ENCODE measurements at places on chromosomes 6 and 20.

GRCh38 chr20:53270792-53271375, 298.7 kb downstream of the TSHZ2 start:
- DNase-seq: no peak

- DNase-seq: no peak
Measured at GRCh38 chr6:5866547-5867051, 140.1 kb downstream of the NRN1 start.

DNA sequence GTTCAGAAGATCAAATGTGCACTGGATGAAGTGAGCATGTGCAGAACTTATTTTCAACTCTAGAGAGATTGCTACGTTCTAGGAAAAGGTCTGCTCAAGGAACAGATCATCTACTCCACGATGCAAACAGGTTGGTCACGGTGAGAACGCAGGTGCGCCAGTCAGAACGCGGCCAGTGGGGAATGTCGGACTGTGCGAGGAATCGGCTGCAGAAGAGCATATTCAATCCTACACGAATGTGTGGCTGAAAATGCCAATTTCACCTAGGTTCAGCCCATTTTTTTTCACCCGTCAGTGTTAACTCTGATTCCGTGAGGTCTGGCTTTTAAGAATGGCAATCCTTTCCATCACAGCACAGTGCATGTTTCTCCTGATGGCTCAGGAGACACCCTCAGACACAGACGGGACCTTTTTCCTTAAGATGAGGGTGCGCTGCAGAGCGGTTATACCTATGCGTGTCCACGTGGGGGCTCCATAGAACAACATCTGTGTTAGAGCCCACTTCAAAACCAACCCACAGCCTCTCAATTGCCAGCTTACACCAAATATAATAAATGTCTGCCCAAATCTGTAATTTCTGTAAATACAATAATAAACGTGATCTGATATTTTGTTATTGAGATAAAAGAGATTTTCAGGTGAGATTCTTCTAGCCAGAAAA, 250.4 kb downstream of the FOXA2 start:
- DNase-seq: no peak

DNA sequence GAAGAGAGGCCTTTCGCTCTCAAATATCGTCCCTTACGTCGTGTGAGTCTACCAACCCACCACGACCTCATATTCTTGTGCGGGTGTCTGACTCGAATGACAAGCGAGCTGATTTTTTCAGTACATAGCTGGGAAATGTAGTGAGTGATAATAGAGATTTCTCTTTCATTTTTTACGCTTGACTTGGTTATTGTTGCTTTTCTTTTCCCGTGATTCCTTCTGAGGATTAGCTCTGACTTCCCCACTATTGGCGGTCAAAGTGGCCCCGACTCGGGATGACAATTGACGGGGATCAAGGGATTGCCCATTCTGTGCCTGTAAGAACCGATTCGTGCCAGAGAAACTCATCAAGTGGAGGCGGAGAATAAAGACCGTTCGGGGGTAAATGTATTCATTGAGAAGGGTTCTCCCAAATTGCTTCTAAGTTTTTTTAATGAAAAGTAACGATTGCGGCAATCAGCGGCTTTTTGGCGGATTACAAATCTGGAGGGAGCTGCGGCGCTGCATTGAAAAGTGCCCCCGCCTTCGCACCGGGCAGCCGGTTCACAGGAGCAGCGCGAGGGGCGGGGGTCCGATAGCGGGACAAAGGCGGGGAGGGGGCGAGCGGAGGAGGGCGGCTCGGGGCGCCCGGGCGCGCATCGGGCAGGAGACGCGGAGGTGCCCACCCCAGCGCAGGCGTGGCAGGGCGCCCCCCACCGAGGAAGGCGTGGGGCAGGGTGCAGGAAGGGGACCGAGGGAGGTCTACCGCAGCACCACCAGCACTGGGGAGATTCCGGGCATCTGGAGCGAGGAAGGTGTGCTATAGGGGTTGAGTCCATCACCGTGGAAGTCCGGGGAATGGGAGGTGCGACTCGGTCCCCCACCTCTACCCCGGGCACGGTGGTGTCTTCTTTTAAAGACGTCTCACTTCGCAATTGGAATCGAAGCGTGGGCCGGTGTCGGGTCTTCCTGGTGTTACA, 44.5 kb upstream of the OSTM1 start:
- no peak for DNase-seq

GRCh38 chr20:4014031-4014474, 1.3 kb downstream of the RNF24 start:
- DNase-seq: no peak

GRCh38 chr6:105374010-105374420, 28.9 kb downstream of the PREP start:
- DNase-seq: no peak

DNA sequence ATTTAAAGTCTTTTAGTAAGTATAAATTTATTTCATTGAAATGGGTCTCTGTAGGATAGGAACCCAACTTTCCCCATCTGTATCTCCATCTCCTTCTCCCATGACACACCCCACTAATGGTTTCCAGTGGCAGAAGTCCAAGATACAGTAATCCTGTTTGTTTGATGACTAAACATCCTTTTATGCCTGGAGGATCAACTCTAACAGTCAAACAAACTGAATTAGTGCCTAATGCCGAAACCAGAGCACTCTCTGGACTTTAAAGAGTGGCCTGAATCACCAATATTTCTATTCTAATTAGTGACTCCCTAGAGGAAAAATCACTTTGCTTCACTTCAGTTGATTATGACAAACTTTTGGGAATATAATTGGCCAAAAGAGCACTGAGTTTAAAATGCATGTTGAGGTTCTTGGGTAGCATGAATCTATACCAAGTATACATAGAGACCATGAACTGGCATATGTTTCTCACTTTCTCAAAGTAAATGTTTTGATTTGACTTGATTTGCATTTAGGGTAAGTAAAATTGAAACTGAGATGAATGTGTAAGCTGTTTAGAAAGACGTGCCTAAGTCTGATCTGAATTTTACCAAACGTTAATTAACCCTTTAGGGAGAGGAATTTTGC, 776.4 kb upstream of the NRSN1 start:
- no peak for DNase-seq

DNA sequence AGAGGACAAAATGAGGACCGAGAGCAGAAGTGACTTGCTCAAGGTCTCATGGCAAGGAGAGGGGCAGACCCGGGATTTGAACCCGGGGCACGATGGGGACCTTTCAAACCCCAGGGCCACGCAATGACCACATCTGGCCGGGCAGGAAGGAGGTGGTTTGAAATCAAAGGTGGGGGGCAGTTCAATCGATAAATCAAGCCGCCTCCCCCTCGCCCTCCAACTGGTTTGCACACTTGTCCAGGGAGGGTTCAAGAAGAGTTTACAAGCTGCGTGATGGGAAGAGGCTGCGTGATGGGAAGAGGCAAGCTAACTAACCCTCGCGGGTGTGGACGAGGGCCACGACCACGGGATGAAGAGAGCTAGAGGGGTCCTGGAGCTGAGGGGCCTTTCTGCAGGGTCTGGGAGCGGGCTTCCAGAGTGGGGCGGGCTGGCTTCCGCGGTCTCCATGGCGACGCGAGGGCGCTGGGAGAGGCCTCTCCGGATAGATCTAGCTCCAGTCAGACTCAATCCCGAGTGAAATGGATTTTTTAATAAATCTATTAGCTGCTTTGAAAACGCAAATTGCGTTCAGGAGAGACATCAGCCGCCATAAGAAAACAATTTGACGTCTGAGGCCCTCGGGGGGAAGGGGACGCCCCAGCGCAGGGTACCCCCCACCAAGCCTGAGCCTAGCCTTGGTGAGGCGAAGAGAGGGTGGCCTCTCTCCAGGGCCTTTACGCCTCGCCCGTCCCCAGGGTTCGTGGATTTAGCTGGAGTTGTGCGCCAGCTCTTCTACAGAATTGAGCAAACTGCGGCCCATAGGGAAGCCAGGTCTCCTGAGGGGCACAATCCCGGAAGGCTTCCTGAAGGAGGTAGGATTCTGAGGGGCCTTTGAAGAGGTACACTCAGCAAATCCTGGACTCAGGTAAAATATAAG, 143.9 kb downstream of the GRM4 start:
- no peak for DNase-seq

Measured in stimulated activated CD8-positive, alpha-beta memory T cell treated with anti-CD3 and anti-CD28 coated beads, Interleukin-4, amount 100 ng/mL, for 24 hours (primary cell).